Central memory CD8-positive, alpha-beta T cell (primary cell): ENCODE measurements at places on chromosomes 11 and 22.

DNA sequence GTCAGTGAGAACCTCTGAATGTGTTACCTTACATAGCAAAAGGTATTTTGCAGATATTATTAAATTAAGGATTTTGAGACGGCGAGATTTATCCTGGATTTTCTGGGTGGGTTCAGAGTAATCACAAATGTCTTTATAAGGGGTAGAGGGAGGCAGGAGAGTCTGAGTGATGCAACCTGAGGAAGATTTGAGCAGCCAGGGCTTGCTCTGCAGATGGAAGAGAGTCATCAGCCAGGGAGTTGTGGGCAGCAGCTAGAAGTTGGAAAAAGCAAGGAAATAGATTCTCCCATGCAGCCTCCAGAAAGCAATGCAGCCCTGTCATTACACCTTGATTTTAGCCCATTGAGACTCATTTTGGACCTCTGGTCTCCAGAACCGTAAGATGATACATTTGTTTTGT lies 4.1 kb upstream of the WDR74 start:
- no peaks in the 10 kb centered on the region for H3K27me3 ChIP-seq
- H3K4me3 ChIP-seq: no peak overlapping the region
- H3K36me3 ChIP-seq: peaks cover 11% of the 10 kb centered on the region
- H3K27ac ChIP-seq: no peak overlapping the region
- no peaks in the 10 kb centered on the region for H3K4me1 ChIP-seq
- no peak for DNase-seq

DNA sequence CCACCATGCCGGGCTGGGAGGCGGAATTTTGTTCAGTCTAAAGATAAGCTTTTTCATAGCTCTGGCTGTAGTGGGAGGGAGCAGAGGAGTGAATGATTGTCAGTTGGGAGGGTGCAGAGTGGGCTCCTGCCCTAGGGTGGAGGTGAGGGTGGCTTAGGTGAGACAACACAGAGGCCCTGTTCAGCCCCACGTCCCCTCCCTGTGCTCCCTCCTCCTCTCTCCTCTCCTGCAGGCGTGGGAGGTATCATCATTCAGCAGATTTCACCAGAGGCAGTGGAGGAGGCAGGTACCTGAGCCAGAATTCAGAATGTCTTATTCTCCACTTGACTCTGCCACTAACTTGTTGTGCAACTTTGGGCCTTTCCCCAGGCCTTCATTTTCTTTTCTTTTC lies 1.7 kb upstream of the THRSP start:
- H3K27ac ChIP-seq: peak overlapping the region; percentile 57
- H3K27me3 ChIP-seq: no peaks in the 10 kb centered on the region
- H3K4me3 ChIP-seq: no peak overlapping the region
- H3K36me3 ChIP-seq: no peaks in the 10 kb centered on the region
- H3K4me1 ChIP-seq: no peaks in the 10 kb centered on the region
- DNase-seq: no peak

DNA sequence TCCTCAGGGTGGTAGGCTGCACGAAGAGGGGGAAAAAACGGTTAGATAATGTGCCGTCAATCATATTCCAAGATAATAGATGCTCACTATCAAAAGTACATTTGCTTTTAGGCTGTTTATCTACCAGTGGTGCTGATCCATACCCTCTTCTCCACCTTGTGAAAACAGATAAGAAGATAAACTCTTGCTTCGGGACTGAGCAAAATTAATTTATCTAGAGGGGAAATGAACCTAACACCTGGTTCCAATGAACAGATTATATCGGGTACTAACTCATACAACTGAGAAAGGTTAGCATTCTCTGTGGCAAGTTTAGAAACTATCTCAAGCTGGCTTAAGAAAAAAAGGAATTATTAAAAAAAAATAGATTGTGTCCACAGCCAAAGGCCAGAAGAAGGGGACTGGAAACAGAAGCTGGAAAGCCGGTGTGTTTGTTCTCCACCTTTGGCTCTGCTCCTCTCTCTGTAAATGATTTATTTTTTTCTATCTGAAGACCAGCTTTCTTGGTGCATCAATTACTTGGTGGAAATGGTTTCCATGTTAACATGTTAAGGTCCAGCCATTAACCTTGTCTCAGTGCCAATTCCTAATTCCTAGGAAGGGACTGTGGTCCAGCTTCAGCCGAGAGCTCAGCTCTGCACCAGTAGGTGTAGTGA lies 55.8 kb downstream of the SC5D start:
- no peak for DNase-seq
- H3K4me1 ChIP-seq: no peaks in the 10 kb centered on the region
- no peak overlapping the region for H3K4me3 ChIP-seq
- H3K27ac ChIP-seq: no peak overlapping the region

DNA sequence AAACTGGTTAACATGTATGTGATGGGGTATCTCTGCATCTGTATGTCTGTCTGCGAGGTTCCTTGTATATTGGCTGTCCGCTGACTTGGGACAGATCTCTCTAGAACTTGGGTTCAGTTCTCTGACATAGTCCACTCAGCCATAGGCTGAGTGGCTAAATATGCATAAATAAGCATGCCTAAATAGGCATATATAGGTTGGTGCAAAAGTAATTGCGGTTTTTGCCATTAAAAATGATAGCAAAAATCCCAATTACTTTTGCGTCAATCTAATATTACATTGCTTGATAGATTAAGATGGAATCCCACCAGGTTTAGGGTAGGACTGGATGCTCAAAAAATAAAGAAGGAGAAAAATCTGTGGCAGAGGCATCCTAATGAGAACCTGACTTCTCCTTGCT lies 8.8 kb downstream of the LRRC55 start:
- no peak overlapping the region for H3K4me3 ChIP-seq
- DNase-seq: no peak
- H3K27ac ChIP-seq: no peak overlapping the region
- peaks cover 4% of the 10 kb centered on the region for H3K36me3 ChIP-seq

DNA sequence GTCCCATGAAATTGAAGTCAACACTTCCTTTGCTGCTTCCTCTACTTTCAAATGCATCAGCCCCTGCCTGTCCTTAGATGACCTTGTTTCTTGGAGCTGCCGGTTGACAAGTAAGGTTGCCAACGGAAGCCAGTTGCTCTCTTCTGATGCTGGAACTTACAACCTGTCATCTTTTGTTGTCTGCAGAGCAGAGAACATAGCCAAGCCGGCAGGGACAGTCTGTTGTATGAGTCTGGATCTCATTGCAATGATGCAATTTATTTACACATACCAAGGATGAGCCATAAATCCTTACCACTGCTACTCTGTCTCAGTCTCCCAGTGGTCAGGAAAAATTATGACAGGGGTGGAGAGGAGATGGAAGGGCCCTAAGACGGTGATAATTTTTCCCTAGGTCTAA lies 151.4 kb downstream of the BLID start:
- H3K27me3 ChIP-seq: peaks cover 29% of the 10 kb centered on the region
- H3K36me3 ChIP-seq: no peaks in the 10 kb centered on the region
- H3K4me1 ChIP-seq: no peaks in the 10 kb centered on the region
- DNase-seq: no peak
- H3K4me3 ChIP-seq: no peak overlapping the region
- no peak overlapping the region for H3K27ac ChIP-seq

DNA sequence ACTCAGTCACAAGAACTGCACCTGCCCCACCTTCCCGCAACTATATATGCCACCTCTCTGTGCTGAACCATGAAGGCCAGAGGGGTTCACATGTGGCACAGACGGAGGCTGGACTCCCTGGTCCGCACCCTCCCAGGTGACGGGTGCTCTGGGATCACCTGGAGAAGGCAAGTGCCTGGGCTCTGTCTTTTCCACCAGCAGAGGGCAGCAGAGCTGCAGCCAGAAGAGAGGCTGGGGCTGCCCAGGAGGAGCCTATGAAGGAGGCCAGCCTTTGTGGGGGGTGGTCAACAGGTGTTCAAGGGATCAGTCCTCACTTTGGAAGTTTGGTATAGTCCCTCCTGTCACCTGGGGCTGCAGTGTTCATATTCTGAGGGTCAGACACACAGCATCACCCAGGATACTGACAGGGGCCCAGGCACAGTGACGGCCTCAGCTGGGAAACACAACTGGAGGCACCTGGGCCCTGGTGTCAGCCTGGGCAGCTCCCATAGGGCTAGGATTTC lies 39.2 kb upstream of the IGLL5 start:
- peak; percentile 39 for DNase-seq
- H3K27me3 ChIP-seq: no peaks in the 10 kb centered on the region
- peaks cover 67% of the 10 kb centered on the region for H3K4me1 ChIP-seq
- no peak overlapping the region for H3K27ac ChIP-seq

DNA sequence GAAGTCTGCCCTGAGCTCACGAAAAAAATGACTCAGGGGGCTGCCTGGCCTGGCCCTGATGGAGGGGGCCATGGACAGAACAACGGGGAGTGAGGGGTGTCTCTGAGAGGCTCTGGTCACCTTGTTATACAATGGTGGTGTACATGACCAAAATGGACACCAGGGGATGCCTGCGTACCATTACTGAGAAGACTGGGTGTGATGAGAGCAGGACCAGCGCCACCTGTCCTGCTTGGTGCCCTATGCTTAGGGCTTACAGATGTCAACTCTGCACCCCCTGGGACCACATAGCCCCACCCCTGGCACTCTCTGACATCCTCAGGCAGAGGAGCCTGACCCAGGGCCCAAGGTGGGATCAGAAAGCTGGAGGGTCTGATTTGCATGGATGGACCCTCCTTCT lies 104.8 kb downstream of the ZNF280B start:
- DNase-seq: no peak
- no peak overlapping the region for H3K4me3 ChIP-seq
- no peaks in the 10 kb centered on the region for H3K36me3 ChIP-seq
- H3K27ac ChIP-seq: no peak overlapping the region

DNA sequence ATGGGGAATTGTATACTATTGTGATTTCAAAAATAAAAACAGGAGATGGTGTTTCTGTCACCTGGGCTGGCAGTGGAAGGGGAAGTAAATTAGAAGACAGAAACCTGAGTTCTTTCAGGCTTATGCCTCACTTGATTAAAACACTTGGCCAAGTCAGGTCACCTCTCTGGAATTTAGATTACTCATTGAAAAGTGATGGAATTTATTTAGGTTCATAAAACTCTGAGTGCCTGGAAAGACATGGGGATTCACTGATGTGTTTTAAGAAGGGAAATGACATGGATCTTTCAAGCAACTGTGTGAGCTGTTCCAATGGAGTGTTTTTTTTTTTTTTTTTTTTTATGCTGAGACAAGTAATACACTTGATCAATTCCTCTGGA lies 400.1 kb downstream of the TMEM135 start:
- no peaks in the 10 kb centered on the region for H3K36me3 ChIP-seq
- H3K4me1 ChIP-seq: no peaks in the 10 kb centered on the region
- no peak overlapping the region for H3K4me3 ChIP-seq
- H3K27ac ChIP-seq: no peak overlapping the region
- no peak for DNase-seq

GRCh38 chr22:26781596-26781995 lies 124.2 kb downstream of the MIAT start:
- no peak for DNase-seq
- no peaks in the 10 kb centered on the region for H3K4me1 ChIP-seq
- no peaks in the 10 kb centered on the region for H3K27me3 ChIP-seq
- H3K27ac ChIP-seq: no peak overlapping the region
- peaks cover 27% of the 10 kb centered on the region for H3K36me3 ChIP-seq
- no peak overlapping the region for H3K4me3 ChIP-seq

DNA sequence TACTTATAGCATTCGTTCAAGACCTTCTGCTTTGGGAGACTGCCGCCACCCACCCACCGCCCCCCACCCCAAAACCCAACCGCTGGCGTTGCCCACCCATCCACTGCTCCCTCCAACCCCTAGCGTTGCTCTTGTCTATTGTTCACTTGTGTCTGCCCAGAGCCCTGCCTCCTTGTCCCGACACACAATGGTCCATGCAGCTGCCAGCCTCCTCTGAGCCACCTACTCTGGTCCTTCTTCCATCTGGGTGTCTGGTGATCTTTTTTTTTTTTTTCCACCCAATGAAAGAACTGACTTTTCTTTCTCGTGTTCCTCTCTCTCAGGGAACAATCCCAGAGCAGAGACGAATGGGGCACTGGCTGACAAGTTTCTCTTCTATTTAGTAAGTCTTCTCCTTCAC lies 256.0 kb upstream of the SESN3 start:
- H3K4me3 ChIP-seq: no peak overlapping the region
- no peak overlapping the region for H3K27ac ChIP-seq
- no peaks in the 10 kb centered on the region for H3K4me1 ChIP-seq
- DNase-seq: no peak
- no peaks in the 10 kb centered on the region for H3K36me3 ChIP-seq

GRCh38 chr11:64246871-64247728 lies at the start of gene PPP1R14B:
Gene PPP1R14B (minus strand): TSS chr11:64246943. CDS start chr11:64246673, 270 bp downstream.
- no peaks in the 10 kb centered on the region for H3K27me3 ChIP-seq
- peak; percentile 56 for DNase-seq
- peak within 1 kb of the TSS; percentile 83 for H3K4me3 ChIP-seq
- peaks cover 17% of the 10 kb centered on the region for H3K36me3 ChIP-seq

- DNase-seq: no peak
- H3K4me1 ChIP-seq: no peaks in the 10 kb centered on the region
- no peak overlapping the region for H3K4me3 ChIP-seq
- no peaks in the 10 kb centered on the region for H3K27me3 ChIP-seq
- no peak overlapping the region for H3K27ac ChIP-seq
Measured at GRCh38 chr11:29750392-29750791, 266.4 kb downstream of the KCNA4 start.

GRCh38 chr22:32708830-32709229 lies 92.7 kb upstream of the TIMP3 start:
- H3K36me3 ChIP-seq: no peaks in the 10 kb centered on the region
- no peak overlapping the region for H3K27ac ChIP-seq
- peaks cover 26% of the 10 kb centered on the region for H3K27me3 ChIP-seq
- no peaks in the 10 kb centered on the region for H3K4me1 ChIP-seq
- H3K4me3 ChIP-seq: no peak overlapping the region

- no peak overlapping the region for H3K4me3 ChIP-seq
- no peak for DNase-seq
- no peaks in the 10 kb centered on the region for H3K27me3 ChIP-seq
- H3K4me1 ChIP-seq: peaks cover 6% of the 10 kb centered on the region
Measured at GRCh38 chr11:128590587-128590986, 3.2 kb upstream of the ETS1 start.

DNA sequence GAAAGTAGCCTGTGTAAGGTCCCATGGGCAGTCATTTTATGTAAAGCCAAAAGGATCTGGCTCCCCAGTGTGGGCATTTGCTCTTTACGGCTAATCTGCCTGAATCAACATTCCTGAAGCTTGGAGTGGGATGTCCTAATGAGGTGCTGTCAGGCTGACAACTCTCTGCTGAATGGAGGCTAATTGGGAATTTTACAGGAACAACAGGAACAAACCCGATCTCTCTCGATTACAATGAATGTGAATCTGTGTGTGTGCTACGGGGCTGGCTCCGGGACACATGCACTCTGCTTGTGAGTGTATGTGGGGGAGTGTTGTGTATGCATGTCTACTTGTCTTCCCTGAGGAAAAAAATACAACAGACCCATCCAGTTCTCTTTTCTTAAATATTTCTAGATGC lies 415.2 kb downstream of the TENM4 start:
- H3K27ac ChIP-seq: no peak overlapping the region
- no peaks in the 10 kb centered on the region for H3K36me3 ChIP-seq
- H3K4me1 ChIP-seq: peaks cover 5% of the 10 kb centered on the region
- DNase-seq: no peak
- no peak overlapping the region for H3K4me3 ChIP-seq
- H3K27me3 ChIP-seq: peaks cover 25% of the 10 kb centered on the region

DNA sequence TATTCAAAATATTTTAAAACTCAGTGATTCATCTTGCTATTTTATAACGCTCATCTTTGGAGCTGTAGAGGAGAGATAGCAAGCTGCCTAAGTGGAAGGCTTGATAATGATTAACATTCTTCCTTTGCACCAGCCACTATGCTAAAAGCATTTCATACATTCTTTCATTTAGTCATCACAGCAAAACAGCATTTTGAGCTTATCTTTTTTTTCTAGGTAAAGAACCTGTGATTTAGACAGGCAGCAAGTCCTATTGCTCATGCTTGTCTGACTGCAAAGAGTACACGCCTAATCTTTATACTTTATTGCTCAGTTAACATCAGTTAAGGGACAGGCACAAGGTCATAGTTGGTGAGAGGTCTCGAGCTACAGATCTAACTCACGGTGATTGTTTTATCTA lies 713.1 kb upstream of the ARHGAP42 start:
- H3K4me3 ChIP-seq: no peak overlapping the region
- H3K4me1 ChIP-seq: no peaks in the 10 kb centered on the region
- H3K27ac ChIP-seq: no peak overlapping the region
